ENCODE measurements at places on chromosomes 7 and 10. TPM values are rescaled to one million over a fixed set of nuclear protein-coding genes. Genes with fewer than 3 reads are reported as not detected.

Gene DCLRE1C
- total RNA-seq, result 4.4 TPM

Gene KCNMA1
- total RNA-seq, result 75.8 TPM

Gene NUB1
- 36.4 TPM for total RNA-seq

Gene PTPRZ1
- not detected for total RNA-seq

Gene CPVL
- total RNA-seq, result not detected

Gene SLC26A3
- total RNA-seq, result not detected

Gene OR2A5
- total RNA-seq, result not detected

Gene GRID1
- total RNA-seq, result 0.38 TPM

Gene LAMB4
- 0.37 TPM for total RNA-seq

Gene BMPER
- 7.6 TPM for total RNA-seq

Gene PRLHR
- total RNA-seq, result not detected

Gene BUD23
- 131 TPM for total RNA-seq

Gene LRRTM3
- total RNA-seq, result not detected

Gene LRMDA
- 4.2 TPM for total RNA-seq

Gene COL26A1
- 0.58 TPM for total RNA-seq

Gene CFAP58
- total RNA-seq, result 0.07 TPM

Gene SH2D4B
- not detected for total RNA-seq

Gene CALCR
- total RNA-seq, result not detected

Gene CAMK2B
- total RNA-seq, result 0.20 TPM

Gene BTBD16
- total RNA-seq, result 0.44 TPM

Gene PRKG1
- not detected for total RNA-seq

Gene GCK
- not detected for total RNA-seq

Gene MKX
- not detected for total RNA-seq

Gene PDIA4
- total RNA-seq, result 200 TPM

Gene TFEC
- total RNA-seq, result not detected

Gene ADARB2
- not detected for total RNA-seq

Gene FOXI2
- total RNA-seq, result not detected

Gene LIPN
- not detected for total RNA-seq

Gene POLR2J2
- total RNA-seq, result 0.25 TPM

Data from A549 treated with DMSO at 1 μM for 4 hours (cell line).